ENCODE measurements at places on chromosomes 3 and 15. TPM values are rescaled to one million over a fixed set of nuclear protein-coding genes. Genes with fewer than 3 reads are reported as not detected.

DNA sequence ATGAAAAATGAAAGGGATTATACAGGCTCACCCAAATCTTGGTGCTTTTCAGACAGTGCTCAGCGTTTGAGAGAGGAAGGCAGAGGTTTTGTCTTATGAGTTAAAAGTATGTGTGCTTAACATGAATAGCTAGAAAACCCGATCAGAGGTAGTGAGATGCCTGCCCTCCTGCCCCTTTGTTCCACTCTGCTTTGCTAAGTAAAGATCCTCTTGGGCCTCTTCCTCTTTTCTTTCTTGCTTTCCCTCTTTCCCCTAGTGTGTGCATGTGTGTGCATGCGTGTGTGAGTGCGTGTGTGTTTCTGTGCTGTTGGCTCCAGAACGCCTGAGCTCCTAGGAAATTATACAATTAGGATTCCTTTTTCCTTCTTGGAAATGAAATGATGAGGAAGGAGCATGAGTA, 261.3 kb upstream of the NR2E3 start:
- DNase-seq: no peak
- H3K27ac ChIP-seq: no peak overlapping the region
- H3K36me3 ChIP-seq: no peaks in the 10 kb centered on the region
- H3K27me3 ChIP-seq: peaks cover 2% of the 10 kb centered on the region
- no peak overlapping the region for H3K4me3 ChIP-seq
- H3K4me1 ChIP-seq: no peaks in the 10 kb centered on the region

DNA sequence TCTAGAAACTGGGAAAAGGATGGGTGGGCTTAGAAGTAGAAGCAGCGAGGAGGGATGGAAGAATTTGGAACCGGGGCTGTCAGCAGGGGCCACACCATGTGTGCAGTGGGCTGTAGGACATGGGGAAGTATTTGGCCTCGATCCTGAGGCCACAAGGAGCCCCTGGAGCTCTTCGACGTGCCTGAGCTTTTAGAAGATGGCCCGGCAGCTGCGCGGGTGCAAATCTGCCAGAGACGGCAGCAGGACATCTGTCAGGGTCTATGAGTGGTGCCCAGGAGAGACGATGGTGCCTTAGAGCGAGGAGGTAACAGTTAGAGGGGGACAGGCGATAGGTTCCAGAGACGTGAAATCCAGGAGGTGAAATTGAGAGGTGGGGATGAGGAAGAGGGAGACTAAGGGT, 321.1 kb downstream of the UACA start:
- peaks cover 57% of the 10 kb centered on the region for H3K27me3 ChIP-seq
- DNase-seq: no peak
- H3K4me3 ChIP-seq: no peak overlapping the region
- H3K36me3 ChIP-seq: no peaks in the 10 kb centered on the region
- no peak overlapping the region for H3K27ac ChIP-seq
- H3K4me1 ChIP-seq: no peaks in the 10 kb centered on the region

DNA sequence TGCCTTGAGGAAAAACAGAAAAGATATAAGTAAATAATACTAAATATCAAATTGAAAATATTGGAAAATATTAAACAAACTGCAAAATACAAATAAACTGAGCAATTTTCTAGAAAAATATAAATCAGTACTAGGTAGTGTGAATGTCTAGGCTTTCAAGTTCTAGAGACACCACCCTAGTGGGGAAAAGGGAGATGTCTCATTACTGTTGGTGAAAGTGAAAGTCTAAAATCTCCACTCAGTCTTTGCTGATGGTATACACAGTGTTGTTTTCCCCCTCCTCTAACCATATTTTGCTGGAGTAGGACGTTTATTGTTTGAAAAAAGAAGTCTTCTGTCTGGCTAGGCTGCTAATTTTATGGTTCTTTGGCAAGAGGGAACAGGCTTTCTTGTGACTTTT, 1368.9 kb downstream of the OTOL1 start:
- no peaks in the 10 kb centered on the region for H3K4me1 ChIP-seq
- DNase-seq: no peak
- H3K27ac ChIP-seq: no peak overlapping the region
- H3K36me3 ChIP-seq: no peaks in the 10 kb centered on the region

DNA sequence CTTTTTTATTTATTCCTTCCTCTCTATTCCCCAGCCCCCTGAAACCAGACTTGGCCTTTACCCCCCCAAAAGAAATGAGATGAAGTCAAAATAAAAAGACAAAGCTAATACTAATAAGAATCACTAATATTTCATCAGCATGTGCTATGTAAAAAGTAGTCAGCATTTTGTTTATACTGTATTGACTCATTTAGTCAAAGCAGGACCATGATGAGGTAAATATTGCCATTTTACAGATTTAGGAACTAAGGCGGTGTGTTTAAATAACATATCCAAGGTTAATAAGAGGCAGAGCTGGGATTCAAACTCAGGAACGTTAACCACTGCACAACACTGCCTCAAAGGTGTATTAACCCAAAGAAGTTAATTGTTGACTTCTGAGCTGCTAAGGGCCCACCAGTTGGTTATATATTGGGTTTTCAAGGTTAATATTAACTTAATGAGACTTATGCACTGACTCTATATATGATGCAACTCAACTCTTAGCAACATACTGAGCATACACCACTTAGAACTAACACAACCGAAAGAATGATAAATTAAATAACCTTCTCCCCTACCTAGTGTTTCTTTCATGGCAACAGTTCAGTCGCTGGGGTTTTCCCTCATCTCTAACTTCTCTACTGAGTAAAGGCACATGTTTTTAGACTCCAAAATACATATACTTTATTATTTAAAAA, 34.7 kb downstream of the FOXP1 start:
- H3K27ac ChIP-seq: no peak overlapping the region
- H3K27me3 ChIP-seq: peaks cover 21% of the 10 kb centered on the region
- no peak overlapping the region for H3K4me3 ChIP-seq
- no peaks in the 10 kb centered on the region for H3K36me3 ChIP-seq
- no peaks in the 10 kb centered on the region for H3K4me1 ChIP-seq
- no peak for DNase-seq

Gene GRK7
- total RNA-seq: not detected

- H3K27me3 ChIP-seq: peaks cover 48% of the 10 kb centered on the region
- peak; percentile 7 for DNase-seq
- H3K36me3 ChIP-seq: peaks cover 2% of the 10 kb centered on the region
Observed at GRCh38 chr15:57591822-57592367, at the start of gene MYZAP. Gene MYZAP, plus strand, starts transcription at chr15:57591904. Its CDS starts 131 bp downstream, at chr15:57592035.

Gene CYP11A1
- not detected for total RNA-seq

Gene GCHFR
- 31.3 TPM for total RNA-seq

Gene FBXO40
- total RNA-seq: not detected

GRCh38 chr3:11186771-11187191, 32.5 kb downstream of the HRH1 start:
- no peaks in the 10 kb centered on the region for H3K36me3 ChIP-seq
- no peaks in the 10 kb centered on the region for H3K4me1 ChIP-seq
- no peak for DNase-seq
- H3K4me3 ChIP-seq: no peak overlapping the region

Gene THPO
- total RNA-seq: not detected

- H3K27ac ChIP-seq: no peak overlapping the region
- no peaks in the 10 kb centered on the region for H3K4me1 ChIP-seq
- H3K4me3 ChIP-seq: no peak overlapping the region
Observed at GRCh38 chr15:100438570-100438969, 90.2 kb downstream of the CERS3 start.

- H3K36me3 ChIP-seq: peaks cover 3% of the 10 kb centered on the region
- DNase-seq: no peak
- H3K4me1 ChIP-seq: peaks cover 45% of the 10 kb centered on the region
- H3K27me3 ChIP-seq: no peaks in the 10 kb centered on the region
Observed at GRCh38 chr15:63500265-63501250, 3.8 kb upstream of the USP3 start.

DNA sequence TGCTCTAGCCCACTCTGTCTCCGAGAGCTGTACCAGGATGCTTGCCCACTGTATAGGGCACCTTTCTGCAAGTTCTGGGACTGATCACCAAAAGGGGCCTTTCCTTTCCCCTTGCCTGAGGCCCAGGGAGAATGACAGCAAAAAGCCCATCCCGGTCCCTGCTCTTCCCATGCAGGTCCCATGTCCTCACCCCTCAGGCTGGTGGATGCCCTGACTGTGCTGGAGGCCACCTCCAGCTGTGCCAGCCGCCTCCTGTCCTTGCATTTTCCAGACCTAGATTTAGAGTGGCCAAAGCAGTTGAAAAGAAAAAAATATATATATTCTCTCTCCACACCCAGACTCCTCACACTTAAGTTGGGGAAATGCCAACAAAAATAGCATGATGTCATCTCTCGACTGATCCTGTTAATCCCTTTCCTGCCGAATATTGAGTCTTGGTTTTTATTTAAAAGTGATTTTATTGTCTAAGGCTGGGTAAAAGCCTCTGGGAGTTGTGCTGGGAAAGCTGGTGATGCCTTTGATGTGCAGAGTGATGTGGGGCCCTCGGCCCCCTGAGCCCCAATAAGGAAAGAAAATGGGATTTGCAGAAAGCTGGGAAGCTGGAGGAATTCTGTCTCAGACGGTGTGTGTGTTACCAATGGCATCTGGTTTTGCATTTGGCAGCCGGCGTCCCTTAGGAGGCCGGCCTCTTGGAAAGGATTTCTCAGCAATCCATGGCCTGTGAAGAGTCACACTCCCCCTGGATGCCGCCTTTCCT, 29.3 kb upstream of the TPM1 start:
- H3K36me3 ChIP-seq: no peaks in the 10 kb centered on the region
- peaks cover 7% of the 10 kb centered on the region for H3K27me3 ChIP-seq
- H3K27ac ChIP-seq: no peak overlapping the region
- DNase-seq: no peak
- no peak overlapping the region for H3K4me3 ChIP-seq

GRCh38 chr3:62938583-62938982, 63.4 kb upstream of the CADPS start:
- DNase-seq: no peak
- no peaks in the 10 kb centered on the region for H3K27me3 ChIP-seq
- no peaks in the 10 kb centered on the region for H3K36me3 ChIP-seq
- no peaks in the 10 kb centered on the region for H3K4me1 ChIP-seq

Gene CACNA2D3
- total RNA-seq: not detected

DNA sequence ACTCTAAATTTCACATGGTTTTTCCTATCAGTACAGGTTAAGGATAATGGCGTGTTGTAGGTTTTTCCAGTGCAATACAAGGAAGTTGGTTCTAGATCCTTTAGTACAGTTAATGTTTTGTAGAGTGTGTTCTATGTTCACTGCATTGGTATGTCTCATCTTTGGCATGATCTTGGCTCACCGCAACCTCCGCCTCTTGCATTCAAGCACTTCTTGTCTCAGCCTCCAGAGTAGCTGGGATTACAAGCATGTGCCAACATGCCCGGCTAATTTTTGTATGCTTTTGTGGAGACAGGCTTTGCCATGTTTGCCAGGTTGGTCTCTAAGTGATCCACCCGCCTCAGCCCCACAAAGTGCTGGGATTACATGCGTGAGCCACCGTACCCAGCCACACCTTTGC, 30.4 kb downstream of the SNRPN start:
- no peak for DNase-seq
- H3K27me3 ChIP-seq: no peaks in the 10 kb centered on the region
- H3K27ac ChIP-seq: no peak overlapping the region
- no peaks in the 10 kb centered on the region for H3K4me1 ChIP-seq
- no peak overlapping the region for H3K4me3 ChIP-seq
- peaks cover 43% of the 10 kb centered on the region for H3K36me3 ChIP-seq
